ENCODE measurements at places on chromosomes 2 and 18.

DNA sequence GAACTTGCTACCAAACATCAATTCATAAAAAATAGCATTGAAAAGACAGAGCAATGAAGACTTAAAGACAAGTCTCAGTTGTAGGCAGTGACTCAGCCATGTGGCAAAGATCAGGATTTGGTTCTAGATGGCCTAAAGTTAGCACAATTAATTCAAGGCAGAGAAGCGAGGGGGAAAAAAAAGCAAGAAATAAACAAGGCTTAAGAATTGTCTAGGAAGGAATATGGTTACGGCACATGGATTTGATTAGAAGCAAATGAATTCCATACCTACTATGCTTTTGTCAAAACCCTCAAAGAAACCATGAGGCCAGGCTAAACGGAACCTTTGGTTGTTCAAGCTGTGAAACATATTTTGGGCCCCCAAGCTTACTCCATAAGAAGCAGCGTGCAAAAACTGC, 362.2 kb upstream of the KCNH7 start:
- DNase-seq, result no peak

DNA sequence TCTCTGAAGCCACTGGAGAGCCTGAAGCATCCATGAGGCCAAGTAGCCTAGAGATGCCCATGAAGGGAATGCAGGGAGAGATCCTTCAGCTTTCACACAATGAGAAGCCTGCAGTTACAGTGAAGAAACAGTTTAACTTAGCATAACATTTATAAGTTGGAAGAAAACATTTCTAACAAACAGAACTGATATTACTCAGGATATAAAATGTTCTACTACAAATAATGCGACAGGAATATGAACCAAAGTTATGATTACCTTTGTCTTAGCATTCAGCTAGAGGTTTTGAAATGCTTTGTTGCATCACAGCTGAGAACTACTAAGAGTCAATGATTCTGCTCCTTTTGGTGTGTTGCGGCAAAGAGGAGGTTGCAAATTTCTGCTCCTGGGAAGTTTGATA, 6.9 kb upstream of the KYNU start:
- no peak for DNase-seq

GRCh38 chr2:151728804-151729414, 5.4 kb downstream of the NEB start:
- no peak for DNase-seq

DNA sequence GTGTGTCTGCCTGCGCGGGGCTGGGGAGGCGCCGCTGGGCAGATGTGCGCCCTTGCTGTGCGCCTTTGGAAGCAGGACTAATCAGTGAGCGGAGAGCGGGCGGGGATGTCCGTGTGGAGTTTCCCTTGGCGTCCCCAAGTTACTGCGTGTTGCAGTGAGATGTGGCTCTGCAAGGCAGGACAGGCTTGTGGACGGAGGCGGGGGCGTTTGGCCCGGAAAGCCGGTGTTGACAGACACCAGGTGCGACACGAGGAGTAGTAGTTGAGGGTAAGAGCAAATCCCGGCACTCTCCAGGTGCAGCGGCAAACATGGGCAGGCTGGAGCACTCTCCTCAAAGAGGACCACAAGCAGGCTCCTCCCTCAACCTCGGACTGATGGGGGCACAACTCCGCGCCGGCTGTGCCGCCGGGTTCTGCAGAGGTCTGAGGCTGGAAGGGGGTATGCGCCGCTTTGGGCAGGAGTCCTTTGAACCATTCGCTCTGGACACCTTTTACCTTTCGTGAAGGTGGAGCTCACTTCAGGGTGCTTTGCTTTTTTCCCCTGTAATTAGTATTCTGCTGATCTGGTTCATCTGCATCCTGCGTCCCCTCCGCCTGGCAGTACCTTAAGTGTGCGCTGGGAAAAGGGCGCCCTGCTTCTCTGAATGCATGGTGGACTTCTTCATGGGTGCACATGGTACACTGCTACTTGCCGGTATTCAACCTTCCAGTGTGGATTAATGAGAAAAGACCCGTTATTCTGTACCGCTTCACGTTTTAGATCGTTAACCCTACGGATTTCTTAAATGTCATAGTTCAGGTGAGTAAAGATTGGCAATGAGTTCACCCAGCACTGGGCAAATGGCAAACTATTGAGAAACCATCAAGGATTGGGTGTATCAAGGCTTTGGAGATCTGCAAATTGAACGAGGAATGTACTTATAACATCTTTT, 608 bp downstream of the CDH7 start:
- peak; percentile 79 for DNase-seq

GRCh38 chr2:21282515-21282898, 158.7 kb downstream of the TDRD15 start:
- no peak for DNase-seq

DNA sequence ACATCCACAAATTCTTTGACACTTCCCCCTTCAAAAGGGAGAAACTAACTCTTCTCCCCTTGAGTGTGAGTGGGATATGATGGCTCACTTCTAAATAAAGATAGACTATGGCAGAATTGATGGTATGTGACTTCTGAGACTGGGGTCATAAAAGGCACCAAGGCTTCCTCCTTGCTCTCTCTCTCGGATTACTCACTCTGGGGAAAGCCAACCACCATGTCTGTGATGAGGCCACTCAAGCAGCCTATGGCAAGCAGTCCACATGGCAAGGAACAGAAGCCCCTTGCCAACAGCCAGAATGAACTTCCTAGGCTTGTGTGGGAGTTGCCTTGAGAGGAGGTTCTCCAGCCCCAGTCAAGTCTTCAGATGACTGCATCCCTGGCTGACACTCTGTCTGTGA, 43.6 kb downstream of the KIAA2012 start:
- DNase-seq, result no peak

DNA sequence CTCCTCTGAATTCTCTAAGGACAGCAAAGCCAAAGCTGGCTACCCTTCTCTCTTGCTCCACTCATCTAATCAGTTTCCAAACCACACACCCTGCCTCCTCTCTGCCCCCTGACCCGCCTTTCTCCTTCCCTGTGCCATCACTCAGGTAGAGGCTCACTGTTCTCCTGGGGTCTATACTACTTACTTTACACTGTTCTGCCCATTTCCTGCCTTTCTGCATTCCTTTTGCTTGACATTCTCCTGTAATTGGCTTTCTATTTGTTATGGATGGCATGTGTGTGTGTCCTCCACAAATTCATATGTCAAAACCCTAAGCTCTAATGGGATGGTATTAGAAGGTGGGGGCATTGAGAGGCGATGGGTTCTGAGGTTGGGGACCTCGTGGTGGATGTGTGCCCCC, 675.2 kb upstream of the ID2 start:
- DNase-seq, result no peak

GRCh38 chr2:28185891-28186290, 206.8 kb upstream of the FOSL2 start:
- no peak for DNase-seq

- no peak for DNase-seq
These were observed 55.3 kb upstream of the SALL3 start for GRCh38 chr18:78924301-78924700.

DNA sequence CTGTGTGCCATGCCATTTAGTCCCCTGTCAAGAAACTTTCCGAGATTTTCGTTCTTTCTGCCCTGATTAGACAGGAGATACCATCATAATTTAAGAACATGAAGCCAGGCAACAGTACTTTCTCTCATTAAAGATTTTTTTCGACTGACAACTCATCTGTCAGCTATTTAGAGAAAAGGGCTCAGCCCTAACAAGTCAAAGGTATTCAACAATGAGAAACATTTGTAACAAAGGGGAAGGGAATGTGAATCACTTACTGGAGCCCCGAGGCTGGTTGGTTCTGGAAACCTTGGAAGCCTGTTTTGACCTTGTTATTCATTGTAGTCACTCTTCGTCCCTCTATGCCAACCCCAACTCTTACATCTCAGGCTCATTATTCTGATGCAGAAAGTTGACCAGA, 199.4 kb downstream of the SPP2 start:
- no peak for DNase-seq

DNA sequence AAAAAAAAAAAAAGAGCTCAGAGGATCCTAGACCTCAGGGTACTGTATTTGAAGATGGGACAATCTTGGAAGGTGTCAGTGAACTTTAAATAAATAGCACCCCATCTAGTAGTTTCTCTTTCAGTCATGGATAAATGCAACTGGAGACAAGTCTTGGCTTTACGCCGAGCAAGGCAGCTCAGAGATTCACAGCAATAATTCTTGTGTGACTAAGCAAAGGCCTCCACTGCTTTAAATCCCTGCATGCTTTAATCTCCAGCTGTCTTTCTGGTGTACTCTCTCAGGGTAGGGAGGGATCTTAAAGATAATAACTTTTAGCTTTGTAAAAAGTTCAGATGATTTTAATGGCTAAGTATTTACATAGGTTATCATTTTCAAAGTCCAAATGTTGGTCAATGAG, 36.3 kb downstream of the NRXN1 start:
- no peak for DNase-seq

DNA sequence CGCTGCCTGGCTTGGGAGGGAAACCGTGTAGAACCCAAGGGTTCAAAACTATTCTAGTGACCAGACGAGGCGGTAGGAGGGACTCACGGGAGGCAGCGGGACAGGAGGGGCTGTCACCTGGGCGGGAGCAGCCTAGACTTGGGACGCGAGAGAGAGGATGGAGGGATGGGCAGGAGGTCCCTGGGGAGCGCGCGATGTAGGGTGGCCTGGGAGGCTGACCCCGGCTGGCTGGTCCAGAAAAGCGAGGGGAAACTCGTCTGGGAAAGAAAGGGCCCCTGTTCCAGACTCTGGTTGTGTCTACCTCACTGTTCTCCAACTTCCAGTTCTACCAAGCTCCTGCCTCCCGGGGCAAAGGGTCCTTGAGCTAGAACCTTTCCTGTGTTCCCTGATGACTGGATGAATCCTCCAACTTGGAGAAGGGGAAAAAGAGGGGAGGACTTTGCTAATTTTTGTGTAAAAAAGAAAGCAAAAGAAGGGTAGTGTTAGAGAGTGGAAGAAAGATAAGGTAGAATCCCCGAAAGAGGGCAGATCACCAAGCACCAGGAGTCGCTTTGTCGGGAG, 1.4 kb downstream of the DOK6 start:
- DNase-seq, result no peak

Measured in substantia nigra (tissue), 51 donors.